ENCODE measurements at places on chromosomes 5 and 9.

DNA sequence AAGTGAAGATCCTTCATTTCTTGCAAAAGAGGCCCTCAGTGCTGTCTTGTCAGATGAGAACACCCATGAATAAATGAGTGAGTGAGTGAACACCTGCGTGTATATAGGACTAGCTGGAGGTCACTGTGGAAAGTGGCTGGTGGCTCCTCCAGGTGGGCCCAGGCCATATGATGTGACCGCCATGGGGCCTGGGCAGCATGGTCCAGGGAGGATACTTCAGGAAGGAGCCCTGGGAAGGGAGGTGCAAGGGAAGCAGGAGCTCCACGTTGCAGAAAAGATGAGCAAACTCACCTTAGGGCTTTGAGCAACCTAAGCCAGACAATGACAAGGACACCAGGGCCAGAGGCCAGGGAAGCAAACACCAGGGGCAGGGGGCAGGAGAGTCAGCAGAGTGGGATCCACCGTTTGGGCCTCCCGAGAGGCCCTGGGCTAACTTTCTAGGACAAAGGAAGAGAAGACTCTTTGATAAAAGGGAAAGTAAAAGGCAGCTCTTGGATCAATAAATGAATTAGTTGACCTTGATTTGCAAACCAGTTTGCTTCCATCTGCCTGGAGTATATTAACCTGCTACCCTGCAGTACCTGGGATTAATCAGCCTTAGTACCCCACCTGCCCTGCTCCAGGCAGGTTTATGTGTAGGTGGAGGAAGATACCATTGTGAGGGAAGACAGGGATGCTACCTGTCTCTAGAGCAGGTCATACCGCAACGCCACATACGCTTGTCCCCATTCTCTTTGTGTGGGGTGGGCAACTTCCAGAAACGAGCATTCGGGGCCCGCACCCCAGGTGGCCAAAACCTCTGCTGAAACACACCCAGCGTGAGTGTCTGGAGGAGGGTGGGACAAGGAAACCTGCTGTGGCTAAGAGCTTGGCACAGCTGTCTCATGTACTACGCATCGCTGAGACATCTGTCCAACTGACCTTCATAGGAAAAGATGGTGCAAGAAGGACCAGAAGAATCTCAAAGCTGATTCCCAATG is 51.4 kb upstream of the OLFM1 start:
- no peak for DNase-seq

- no peak for DNase-seq
Observed at GRCh38 chr5:144202726-144203125, 32.1 kb downstream of the KCTD16 start.

DNA sequence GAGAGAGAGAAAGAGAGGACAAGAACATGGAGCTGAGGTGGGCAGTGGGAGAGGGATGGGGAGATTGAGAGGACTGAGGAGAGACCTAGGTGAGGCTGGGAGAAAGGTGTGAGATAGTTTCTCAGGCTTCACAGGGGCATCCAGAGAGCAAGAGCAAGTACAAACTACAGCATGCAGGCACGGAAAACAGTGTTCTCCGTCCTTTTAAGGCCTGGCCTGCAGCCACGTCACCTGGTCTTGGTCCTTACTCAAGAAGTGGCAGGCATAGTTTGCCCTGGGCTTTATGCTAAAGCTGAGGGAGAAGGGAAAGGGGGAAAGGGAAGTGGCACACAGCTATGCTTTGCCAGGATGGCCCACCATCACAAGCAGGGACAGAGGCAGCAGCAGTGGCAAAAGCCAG is 65.7 kb downstream of the SIL1 start:
- DNase-seq: no peak

DNA sequence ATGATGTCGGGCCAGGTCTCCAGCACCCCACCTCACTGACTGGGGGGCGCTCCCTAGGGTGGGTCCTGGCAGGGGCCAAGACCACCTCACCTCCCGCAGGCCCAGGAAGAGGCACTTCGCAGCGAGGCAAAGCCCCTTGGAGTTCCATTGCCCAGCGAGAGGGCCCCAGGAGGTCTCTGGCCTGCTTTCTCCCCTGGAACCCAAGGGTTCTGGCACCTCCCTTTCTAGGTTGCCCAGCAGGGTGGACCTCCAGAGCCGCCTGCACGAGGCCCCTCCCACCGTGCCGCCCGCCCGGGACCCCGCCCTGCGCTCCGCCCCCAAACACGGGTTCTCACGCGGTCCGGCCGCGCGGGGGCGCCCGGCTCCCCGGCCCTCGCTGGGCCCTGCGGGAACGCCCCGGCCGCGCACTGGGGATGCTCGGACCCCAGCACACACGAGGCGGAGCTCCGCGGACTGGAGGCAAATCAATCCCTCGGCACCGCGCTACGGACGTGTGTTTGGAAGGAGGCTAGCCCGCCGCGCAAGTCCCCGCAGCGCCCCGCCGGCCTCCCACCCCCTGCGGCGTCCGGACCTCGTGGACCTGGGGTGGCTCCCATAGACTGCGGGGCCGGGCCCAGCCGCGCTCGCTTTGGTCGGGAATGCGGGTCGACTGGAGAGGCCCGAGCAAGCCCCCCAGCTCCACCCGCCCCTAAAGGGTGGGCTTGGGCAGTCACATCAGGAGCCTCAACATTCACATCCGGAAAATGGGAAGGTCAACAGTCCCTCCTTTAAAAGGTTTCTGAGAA is 99.5 kb upstream of the LMX1B start:
- DNase-seq: no peak

DNA sequence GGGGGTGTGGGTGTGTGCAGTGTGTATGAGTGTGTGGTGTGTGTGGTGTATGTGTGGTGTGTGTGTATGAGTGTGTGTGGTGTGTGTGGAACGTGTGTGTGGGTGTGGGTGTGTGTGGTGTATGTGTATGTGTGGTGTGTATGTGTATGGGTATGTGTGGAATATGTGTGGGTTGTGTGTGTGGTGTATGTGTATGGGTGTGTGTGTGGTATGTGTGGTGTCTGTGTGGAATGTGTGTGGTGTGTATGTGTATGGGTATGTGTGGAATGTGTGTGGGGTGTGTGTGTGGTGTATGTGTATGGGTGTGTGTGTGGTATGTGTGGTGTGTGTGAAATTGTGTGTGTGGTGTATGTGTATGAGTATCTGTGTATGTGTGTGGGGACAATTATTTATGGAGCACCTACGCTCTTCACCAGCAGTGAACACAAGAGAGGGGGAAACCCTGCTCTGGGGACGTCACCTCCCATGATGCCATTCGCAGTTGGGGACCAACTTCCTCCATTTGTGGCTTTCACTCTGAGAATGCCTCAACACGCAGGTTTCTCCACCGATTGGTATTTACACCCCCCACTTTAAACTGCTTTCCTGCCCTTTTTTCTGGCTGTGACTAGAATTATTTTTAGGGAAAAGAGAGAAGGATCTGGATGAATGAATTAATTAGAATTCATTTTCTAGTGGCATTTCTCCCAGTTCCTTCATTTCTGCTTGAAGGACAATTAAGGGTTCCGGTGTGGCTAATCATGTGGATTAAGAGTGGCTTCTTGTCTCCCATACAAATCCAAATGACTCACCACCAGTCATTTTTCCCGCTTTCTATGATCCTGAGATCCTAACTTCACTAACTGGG is 238.1 kb downstream of the ROR2 start:
- DNase-seq: no peak

- DNase-seq: no peak
Observed at GRCh38 chr9:98226957-98227356, 28.5 kb downstream of the TBC1D2 start.

- no peak for DNase-seq
Observed at GRCh38 chr9:6132650-6133049, 83.0 kb upstream of the IL33 start.

- no peak for DNase-seq
Observed at GRCh38 chr5:90606539-90606938, 47.9 kb downstream of the ADGRV1 start.

- no peak for DNase-seq
Observed at GRCh38 chr5:9318031-9318430, 227.8 kb downstream of the SEMA5A start.

DNA sequence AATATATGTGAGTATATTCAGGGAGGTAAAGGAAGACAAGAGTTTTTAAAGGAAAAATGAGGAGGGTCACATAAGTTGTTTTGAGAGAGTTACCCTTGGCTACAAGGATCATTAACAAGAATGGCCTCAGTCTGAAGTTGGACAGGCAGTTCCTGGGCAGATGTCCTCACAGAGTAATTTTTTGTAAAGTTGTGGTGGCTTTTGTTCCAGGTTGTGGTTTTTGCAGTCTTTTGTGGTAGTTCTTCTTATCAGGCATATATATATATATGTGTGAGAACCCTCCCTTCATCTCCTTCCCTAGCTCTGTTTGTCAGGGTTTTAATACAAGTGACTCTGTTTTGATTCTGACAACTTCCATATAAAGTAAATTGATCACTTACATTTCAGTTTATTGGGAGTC is 60.0 kb downstream of the CSNK1G3 start:
- DNase-seq: no peak

GRCh38 chr5:68331192-68332079 is 115.9 kb downstream of the PIK3R1 start:
- DNase-seq: no peak

DNA sequence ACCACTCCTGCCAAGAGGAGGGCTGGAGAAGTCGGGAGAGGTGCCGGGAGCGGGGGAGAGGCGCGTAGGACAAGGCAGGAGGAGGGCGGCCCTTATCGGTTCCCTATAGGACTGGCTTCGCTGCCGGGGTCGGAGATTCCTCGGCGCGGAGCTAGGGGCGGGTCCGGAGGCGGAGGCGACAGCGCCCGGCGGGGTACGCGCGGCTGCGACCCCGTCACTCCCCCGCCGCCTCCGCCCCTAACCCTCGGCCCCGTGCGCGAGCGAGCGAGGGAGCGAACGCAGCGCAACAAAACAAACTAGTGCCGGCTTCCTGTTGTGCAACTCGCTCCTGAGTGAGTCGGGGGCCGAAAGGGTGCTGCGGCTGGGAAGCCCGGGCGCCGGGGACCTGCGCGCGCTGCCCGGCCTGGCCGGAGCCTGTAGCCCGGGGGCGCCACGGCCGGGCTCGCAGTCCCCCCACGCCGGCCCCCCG is 2.0 kb downstream of the GLIS3 start:
- DNase-seq: no peak

GRCh38 chr9:7479300-7479699 is 320.3 kb downstream of the DMAC1 start:
- DNase-seq: no peak

- no peak for DNase-seq
Observed at GRCh38 chr9:99235926-99236634, 14.0 kb downstream of the SEC61B start.

DNA sequence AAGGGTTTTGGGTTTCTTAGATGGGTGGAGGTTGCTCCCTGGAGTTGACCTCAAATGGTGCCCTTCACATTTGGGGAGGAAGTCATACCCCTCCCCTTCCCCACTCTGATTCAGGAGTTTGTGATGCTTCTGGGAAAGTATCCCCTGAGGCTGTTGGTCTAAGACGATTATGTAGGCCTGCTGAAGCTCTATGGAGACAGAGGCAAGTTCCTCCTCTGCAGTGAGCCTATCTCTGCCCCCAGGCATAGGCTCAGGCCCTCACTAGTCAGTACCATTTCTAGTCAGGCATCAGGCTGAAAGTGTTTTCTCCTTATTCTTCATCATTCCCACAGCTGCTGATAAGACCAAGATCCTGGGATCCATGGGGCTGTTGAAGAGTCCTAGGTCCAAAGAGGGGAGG is 271.6 kb upstream of the NUDT12 start:
- DNase-seq: no peak

DNA sequence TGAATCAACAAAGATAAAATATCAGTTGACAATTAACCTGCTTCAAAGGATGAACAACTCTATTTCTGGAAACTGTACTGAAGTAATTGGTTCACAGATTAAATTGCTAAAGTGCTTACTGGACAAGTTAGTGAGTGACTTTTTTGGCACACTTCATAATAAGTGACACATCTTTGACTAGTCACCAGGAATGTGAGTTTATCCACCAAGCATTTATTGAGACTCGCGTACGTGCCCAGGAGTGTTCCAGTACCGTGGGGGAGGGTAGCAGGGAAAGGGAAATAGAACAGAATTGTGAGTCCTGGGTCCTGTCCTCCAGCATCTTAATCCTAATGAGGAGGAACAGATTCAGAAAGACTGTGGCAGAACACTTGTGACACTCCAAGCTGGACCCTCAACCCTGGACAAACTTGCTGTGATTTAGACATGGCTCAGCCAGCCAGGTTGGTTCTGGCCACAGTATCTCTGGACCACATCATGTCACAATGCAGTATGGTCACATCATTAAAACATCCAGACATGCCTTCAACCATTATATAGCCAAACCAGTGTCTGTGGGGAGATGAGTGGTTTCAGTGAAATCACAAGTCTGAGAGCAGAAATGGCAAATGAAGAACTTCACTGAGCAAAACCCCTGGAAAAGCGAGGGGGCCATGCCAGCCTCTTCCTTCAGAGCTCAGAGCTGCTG is 623.1 kb downstream of the BNC2 start:
- DNase-seq: no peak

GRCh38 chr5:59483971-59484472 is 409.5 kb downstream of the PDE4D start:
- no peak for DNase-seq

DNA sequence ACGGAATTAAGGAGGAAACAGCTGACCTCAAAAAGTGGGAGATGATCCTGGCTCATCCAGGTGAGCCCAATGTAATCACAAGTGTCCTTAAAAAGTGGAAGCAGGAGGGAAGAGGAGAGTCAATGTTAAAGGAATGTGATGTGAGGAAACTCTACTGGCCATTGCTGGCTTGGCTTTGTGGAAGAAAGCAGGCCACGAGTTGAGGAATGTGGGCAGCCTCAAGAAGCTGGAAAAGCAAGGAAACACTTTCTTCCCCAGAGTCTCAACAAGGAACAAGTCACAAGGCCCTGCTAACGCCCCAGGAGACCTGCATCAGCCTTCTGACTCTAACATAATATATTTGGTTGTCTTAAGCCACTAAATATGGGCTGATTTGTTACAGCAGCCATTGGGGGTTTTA is 252.8 kb downstream of the PSAT1 start:
- no peak for DNase-seq

DNA sequence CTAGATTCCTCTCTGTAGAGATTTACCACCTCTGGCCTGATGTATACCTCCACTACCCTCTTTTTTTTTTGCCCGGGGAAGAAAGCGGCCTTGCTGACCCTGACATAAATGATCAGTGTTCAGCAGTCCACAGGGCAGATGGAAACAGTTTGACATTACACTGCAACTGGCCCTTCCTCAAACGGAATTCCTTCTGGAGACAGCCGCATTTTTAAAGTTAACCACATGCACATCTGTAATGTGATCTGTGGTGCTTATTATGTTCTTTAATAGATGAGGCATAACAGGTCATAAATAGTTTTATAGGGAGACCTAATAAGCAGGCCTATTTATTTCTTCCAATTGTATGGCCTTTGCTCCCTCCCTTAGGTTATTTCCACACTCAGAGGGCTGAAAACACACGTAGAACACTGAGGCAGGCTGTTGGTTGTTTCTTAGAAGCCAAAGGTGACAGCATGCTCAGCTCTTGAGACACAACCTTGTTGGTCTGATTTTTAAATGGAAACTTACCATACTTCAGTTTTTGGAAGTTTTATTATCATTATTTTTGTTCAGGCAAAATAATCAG is 84.0 kb upstream of the APC start:
- no peak for DNase-seq

- DNase-seq: no peak
Observed at GRCh38 chr5:76960004-76960625, 7.3 kb downstream of the CRHBP start.

All from iPS DF 6.9 (cell line).